ENCODE measurements at places on chromosomes 6 and 20. TPM values are rescaled to one million over a fixed set of nuclear protein-coding genes. Genes with fewer than 3 reads are reported as not detected.

IL17F gene
- not detected for total RNA-seq

DNA sequence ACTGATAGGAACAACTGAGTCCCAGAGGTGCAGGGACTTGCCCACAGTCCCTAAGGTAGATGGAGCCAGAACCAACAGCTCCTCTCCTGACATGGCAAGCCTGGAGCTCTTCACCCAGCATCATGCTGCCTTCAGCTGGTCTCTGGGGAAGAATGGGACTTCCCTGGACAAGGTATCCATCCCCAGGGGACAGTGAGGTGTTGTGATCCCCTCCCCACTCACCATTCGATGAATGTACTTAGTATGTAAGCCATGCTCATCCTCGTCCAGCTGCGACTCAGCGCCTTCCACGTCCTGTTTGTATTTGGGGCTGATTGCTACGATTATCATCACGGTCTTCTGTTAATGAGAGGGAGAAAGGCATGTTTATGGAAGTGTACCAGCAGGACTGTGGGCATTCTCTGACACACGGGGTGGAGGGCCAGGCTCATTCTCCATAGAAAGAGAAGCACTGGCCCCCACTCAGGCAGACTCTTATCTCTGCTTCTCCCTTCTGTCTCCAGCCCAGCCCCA, 39.4 kb downstream of the TRAF3IP2 start:
- peaks cover 32% of the 10 kb centered on the region for H3K36me3 ChIP-seq
- no peak for DNase-seq
- H3K4me3 ChIP-seq = no peak overlapping the region
- no peaks in the 10 kb centered on the region for H3K4me1 ChIP-seq
- no peaks in the 10 kb centered on the region for H3K27me3 ChIP-seq

- no peak for DNase-seq
- no peaks in the 10 kb centered on the region for H3K4me1 ChIP-seq
- H3K36me3 ChIP-seq = no peaks in the 10 kb centered on the region
Observed at GRCh38 chr6:96794980-96795379, 42.3 kb downstream of the GPR63 start.

- H3K27ac ChIP-seq = peak overlapping the region; percentile 90
- H3K4me3 ChIP-seq = peak overlapping the region; percentile 69
- H3K27me3 ChIP-seq = no peaks in the 10 kb centered on the region
- H3K36me3 ChIP-seq = peaks cover 16% of the 10 kb centered on the region
- peak; percentile 26 for DNase-seq
Observed at GRCh38 chr6:1313384-1313766, 1.5 kb downstream of the FOXQ1 start.

GRCh38 chr6:3593161-3593560, 136.3 kb upstream of the SLC22A23 start:
- peaks cover 18% of the 10 kb centered on the region for H3K4me1 ChIP-seq
- DNase-seq = no peak
- H3K27me3 ChIP-seq = no peaks in the 10 kb centered on the region
- H3K27ac ChIP-seq = peak overlapping the region; percentile 95
- no peaks in the 10 kb centered on the region for H3K36me3 ChIP-seq

DNA sequence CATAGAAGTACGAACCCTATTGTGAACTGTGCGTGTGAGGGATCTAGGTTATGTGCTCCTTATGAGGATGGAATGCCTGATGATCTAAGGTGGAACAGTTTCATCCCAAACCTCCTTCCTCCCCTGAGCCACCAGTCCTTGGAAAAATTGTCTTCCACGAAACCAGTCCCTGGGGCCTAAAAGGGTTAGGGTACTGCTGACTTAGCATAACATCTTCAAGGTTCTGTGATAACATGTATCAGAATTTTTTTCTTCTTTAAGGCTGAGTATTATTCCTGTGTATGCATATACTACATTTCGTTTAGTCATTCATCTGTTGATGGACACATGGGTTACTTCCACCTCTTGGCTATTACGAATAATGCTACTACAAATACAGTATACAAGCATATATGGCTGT, 80.2 kb downstream of the TSHZ2 start:
- no peak overlapping the region for H3K27ac ChIP-seq
- no peak for DNase-seq
- H3K4me3 ChIP-seq = no peak overlapping the region
- peaks cover 65% of the 10 kb centered on the region for H3K27me3 ChIP-seq

DNA sequence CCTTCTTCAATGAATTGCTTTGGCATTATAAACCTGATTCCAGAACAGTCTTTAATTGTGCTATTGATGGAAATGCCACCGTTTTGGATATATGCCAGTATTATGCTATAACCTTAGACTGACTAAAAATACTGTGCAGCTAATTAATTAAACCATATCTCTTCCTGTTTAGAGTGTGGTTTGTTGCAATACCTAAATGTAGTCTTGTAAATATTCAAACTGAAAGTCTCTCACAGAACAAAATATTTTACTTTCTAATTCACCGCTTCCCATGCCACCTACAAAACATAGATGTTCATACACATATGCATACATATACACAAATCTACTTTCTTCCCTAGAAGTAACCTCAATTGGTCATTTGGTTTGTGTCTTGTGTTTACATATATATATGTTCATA, 126.6 kb downstream of the SIM1 start:
- no peak for DNase-seq
- H3K27ac ChIP-seq = no peak overlapping the region
- no peaks in the 10 kb centered on the region for H3K36me3 ChIP-seq
- no peak overlapping the region for H3K4me3 ChIP-seq
- no peaks in the 10 kb centered on the region for H3K27me3 ChIP-seq
- H3K4me1 ChIP-seq = no peaks in the 10 kb centered on the region

GRCh38 chr20:48308232-48308781, 519.5 kb downstream of the PREX1 start:
- H3K27ac ChIP-seq = no peak overlapping the region
- H3K4me1 ChIP-seq = no peaks in the 10 kb centered on the region
- H3K4me3 ChIP-seq = no peak overlapping the region
- DNase-seq = no peak

GRCh38 chr6:347951-348859, 43.3 kb upstream of the IRF4 start:
- peaks cover 94% of the 10 kb centered on the region for H3K27me3 ChIP-seq
- no peak overlapping the region for H3K27ac ChIP-seq
- DNase-seq = no peak
- H3K4me3 ChIP-seq = no peak overlapping the region
- H3K36me3 ChIP-seq = no peaks in the 10 kb centered on the region
- H3K4me1 ChIP-seq = no peaks in the 10 kb centered on the region

DNA sequence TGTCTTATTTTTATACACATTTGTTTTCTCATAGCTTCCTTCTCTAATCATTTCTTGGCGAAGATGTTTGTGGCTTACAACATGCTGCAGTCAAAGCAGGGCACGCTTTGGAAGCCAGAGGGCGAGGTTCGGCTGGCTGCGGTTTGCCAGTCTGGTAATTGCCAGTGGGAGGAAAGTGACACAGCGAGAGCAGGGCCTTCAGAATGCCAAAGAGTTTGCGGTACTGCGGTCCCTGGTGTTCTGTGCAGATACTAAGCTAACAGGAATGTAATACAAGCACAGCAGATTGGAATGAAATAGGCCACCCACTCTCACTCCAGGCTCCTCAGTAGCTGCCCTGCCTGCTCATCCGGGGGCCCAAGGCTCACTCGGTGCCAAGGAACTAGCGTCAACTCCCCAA, 58.7 kb upstream of the TGM3 start:
- DNase-seq = peak; percentile 87
- H3K4me1 ChIP-seq = peaks cover 14% of the 10 kb centered on the region
- H3K27me3 ChIP-seq = no peaks in the 10 kb centered on the region
- 0 out of 2 replicates have a peak overlapping the region, but pooled peaks have one; percentile 31 for H3K27ac ChIP-seq

Data from PC-9 (cell line).